ENCODE measurements at places on chromosomes 4 and X.
A peak's percentile ranks its signal among the peaks of the same experiment; 100 is the strongest.

DNA sequence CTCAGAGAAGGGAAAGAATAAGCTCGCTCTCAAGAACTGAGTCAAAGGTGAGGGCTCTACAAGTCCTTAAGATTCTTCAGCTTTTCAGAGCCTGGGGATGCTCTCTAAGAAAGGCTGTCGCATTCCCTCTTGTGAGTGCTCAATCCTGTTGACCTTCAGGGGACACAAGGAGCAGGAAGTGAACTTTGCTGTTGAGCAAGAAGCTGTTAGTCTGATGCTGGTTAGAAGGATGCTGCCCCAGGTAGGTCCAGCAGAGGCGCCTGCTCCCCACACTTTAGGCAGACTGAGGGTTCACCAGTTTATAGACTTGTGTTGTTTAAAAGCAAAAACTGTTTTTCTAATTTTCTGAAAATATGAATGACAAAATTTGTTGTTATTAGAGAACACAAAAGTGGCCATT lies 125.4 kb upstream of the SPOCK3 start:
- no peak for DNase-seq

DNA sequence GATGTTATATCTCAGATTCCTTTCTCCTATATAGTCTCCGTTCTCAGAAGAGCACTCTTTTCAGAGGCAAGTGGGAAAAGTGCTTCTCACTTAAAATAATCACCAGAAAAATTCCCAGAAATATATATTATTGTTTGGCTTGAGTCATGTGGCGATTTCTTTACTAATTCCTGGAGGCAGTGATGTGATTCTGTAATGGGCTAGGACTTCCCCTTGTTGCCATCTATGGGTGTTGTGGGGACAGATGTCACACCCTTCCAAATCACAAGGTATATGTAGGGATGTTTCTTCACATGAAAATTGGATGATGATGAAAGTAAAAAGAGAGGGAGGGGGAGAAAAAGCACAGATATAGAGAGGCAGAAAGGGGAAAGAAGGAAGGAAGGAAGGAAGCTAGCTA lies 553.4 kb downstream of the PPP4R3C start:
- DNase-seq, result no peak

GRCh38 chr4:153488006-153488891 lies 22.1 kb downstream of the TMEM131L start:
- DNase-seq, result peak; percentile 51

GRCh38 chr4:25117274-25117673 lies 43.0 kb downstream of the SEPSECS start:
- no peak for DNase-seq

- no peak for DNase-seq
These were observed 38.6 kb upstream of the TLR3 start for GRCh38 chr4:186030399-186030775.
